ENCODE measurements at places on chromosomes 12 and 14.

- no peak for DNase-seq
Measured at GRCh38 chr14:105911006-105911847, 384.8 kb downstream of the TMEM121 start.

DNA sequence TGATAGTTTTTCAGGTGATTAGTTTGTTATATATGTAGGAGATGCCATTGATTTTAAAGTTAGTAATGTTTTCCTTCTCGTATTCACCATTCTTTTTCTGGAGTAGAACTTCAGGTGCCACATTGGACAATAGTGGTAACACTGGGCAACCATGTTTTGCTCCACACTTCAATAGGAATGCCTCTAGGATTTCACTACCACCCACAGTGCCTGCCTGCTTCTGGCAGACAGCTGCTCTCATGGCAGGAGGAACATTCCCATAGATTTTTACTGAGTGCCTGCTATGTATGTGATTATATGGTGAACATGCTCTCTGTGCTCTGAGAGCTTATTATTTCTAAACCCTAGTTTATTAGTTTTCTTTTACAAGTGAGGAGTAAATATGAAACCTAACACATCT is 53.7 kb downstream of the GCH1 start:
- DNase-seq: no peak

GRCh38 chr12:124720004-124720680 is 143.5 kb downstream of the SCARB1 start:
- no peak for DNase-seq

- DNase-seq: no peak
Measured at GRCh38 chr12:15819644-15820437, 30.7 kb upstream of the EPS8 start.

- no peak for DNase-seq
Measured at GRCh38 chr14:68027276-68027675, 207.7 kb downstream of the RAD51B start.

- no peak for DNase-seq
Measured at GRCh38 chr12:19957308-19958125, 410.8 kb upstream of the PDE3A start.

- DNase-seq: no peak
Measured at GRCh38 chr14:54475187-54475899, 13.4 kb downstream of the GMFB start.

DNA sequence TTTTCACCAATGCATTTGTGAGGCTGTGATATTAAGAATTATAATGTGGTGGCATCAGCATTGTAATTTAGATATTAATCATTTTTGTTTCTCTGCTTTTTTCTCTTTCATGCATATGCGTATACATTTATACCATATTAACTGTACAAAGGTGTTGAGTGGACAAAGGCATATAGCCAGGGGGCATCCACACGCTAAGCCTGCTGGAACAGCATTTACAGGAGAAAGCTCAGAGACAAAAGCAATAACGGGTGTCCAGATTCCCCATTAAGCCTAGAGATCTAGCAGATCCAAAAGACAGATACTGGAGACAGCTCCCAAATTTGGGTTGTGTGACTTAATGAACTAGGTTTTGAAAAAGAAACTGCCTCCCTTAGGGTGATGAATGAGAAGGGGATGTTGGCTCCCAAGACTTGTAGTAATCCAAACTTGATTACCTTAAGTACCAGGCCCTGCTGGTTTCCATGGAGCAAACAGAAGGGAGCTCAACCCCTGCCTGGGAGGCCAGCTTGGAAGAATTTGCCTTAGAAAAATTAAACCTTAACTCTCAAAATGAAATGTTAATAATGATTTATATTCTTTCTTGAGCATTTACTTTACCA is 181.9 kb downstream of the SLC6A15 start:
- no peak for DNase-seq

DNA sequence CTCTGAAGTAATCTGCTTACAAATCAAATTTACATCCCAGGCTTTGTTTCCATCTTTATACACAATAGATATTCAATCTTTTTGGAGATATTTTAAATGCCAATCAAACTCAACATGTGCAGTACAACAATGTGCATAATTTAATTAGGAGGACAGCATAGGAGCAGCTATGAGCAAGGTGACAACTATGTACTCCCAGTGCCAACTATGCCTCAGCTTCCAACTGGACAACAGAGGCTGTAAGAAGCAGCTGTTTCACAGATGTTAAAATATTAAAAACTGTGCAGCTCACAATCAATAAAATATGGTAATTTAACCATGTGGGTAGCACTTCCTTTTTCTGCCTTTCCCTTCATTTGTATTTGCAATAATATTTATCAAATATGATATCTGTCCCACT is 99.9 kb downstream of the ST8SIA1 start:
- no peak for DNase-seq

- no peak for DNase-seq
Measured at GRCh38 chr12:106480251-106480650, 102.6 kb upstream of the RFX4 start.

DNA sequence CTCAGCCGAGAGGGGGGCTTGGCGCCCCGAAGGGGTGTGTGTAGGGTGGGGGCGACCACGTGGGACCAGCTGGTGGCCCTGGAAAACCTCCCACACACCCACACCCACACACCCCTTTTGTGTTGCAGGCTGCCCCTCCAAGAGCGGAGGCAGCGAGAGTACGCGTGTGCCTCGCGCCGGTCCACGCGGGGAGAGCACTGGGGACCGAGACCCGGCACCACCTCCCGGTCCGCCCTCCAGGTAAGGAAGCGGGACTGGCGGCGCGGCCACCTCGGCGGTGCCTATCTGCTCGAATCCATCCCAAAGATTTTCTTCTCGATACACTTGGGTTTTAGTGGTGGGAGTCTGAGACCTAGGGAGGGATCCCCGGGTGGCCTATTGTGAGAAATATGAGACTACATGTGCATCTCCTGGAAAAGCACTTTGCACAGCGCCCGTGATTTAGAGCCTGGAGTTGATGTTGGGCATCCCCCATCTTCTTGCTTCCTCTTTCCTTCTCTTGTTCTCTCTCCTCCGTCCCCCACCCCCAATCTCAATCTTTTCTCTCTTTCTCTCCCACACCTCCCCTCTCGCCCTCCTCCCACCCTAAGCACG is 393 bp downstream of the SYT1 start:
- DNase-seq: no peak

GRCh38 chr12:52515319-52515646 is 4.9 kb downstream of the KRT5 start:
- no peak for DNase-seq

DNA sequence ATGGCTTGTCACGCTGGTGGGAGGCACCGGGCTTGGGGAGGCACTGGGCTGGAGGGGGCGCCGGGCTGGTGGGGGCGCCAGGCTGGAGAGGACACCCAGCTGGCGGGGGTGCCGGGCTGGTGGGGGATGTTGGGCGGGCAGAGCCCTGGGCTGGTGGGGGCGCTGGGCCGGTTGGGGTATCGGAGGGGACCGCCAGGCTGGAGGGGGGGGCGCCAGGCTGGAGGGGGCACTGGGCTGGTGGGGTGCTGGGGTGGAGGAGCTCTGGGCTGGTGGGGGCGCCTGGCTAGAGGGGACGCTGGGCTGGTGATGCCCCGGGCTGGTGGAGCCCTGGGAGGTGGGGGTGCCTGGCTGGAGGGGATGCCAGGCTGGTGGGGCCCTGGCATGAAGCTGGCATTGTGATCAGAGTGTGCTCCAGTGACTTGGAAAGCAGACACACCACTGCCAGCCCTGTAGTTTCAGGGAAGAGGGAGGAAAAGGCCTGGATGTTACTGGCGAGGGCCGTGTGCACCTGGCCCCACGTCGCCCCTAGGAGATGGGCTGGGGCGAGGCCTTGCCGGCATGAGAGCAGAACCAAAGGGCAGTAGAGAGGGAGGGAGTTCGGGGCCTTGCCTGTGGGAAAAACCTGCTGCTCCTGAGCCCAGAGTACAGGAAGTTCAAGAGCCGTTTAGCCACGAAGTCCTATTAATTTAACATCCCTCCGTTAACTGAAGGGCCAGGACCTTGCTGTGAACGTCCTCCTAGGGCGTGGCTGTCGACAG is 13.1 kb downstream of the TEDC1 start:
- no peak for DNase-seq

GRCh38 chr12:23464241-23464812 is 485.1 kb downstream of the SOX5 start:
- DNase-seq: no peak

- DNase-seq: no peak
Measured at GRCh38 chr12:109255377-109255776, 53.7 kb downstream of the FOXN4 start.

- no peak for DNase-seq
Measured at GRCh38 chr12:113306382-113306781, 28.5 kb downstream of the SLC8B1 start.

DNA sequence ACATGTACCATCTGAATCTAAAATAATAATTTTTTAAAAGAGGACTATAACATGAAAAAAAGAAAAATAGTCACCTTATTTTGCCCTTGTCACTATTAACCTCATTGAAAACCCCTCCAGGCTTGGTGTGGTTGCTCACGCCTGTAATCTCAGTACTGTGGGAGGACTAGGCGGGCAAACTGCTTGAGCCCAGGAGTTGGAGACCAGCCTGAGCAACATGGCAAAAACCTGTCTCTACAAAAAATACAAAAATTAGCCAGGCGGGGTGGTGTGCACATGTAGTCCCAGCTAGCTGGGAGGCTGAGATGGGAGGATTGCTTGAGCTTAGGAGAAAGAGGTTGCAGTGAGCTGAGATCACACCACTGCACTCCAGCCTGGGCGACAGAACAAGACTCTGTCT is 126.3 kb upstream of the KRAS start:
- DNase-seq: no peak
